ENCODE measurements at places on chromosomes 1 and 21. TPM values are rescaled to one million over a fixed set of nuclear protein-coding genes. Genes with fewer than 3 reads are reported as not detected.
A peak's percentile ranks its signal among the peaks of the same experiment; 100 is the strongest.

GRCh38 chr1:234851450-234852438 is 241.8 kb upstream of the IRF2BP2 start:
- no peak for DNase-seq

- no peak for DNase-seq
Observed at GRCh38 chr1:1297802-1298424, 9.8 kb downstream of the ACAP3 start.

- DNase-seq: no peak
Observed at GRCh38 chr1:21671915-21672314, 2.8 kb upstream of the RAP1GAP start.

DNA sequence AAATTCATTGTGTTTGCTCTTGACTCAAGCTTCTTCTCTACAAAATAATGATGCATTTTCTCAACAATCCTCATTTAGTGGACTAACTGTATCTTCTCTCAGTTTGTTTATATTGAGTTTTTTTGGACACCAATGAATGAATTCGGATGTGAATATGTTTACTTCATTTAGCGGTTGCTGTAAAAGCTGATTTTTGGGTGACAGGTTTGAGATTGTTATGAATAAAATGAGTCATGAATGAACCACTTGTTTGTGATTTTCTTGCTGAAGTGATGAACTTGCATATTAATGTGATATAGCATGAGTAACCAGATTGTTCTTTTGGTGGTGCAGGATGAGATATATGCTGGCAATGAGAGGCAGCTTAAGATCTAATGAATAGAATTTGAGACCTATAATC is 3.1 kb downstream of the DNM3 start:
- DNase-seq: peak; percentile 42

DNA sequence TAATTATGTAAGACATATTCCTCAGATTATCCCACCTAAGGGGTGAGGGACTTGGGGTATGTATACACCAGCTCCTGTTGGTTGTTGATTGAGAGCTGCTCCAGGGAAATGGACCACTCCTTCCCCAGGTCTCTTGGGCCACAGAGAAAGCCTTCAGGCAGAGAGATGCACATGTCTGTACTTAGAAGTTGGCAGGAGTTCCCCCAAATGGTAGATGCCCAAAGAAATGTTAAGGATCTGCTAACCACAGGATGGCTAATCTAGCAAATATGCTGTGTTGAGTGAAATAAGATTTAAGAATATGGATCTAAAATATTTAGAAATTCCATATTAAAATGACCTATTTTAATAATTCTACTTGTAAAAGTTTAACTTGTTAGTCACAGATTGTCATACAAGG is 100.8 kb upstream of the DNAH14 start:
- no peak for DNase-seq

DNA sequence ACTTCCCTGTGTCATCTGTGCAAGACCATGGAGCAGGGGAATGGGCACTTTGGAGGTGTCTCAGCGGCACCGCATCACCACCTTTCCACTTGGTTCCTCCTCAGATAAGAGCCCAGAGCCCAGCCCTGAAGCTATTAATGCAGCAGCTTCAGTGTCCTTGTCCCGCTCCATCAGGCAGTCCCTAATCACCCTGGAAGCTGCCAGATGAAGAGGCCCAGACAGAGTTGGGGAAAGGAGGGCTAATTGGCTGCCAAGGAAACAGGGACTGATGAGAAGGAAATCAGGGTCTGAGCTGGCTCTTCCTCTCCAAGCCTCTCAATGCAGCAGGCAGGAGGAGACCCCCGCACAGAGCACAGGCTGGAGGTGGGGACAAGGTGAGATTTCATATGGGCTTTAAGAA is 83.1 kb upstream of the KLHDC7A start:
- no peak for DNase-seq

DNA sequence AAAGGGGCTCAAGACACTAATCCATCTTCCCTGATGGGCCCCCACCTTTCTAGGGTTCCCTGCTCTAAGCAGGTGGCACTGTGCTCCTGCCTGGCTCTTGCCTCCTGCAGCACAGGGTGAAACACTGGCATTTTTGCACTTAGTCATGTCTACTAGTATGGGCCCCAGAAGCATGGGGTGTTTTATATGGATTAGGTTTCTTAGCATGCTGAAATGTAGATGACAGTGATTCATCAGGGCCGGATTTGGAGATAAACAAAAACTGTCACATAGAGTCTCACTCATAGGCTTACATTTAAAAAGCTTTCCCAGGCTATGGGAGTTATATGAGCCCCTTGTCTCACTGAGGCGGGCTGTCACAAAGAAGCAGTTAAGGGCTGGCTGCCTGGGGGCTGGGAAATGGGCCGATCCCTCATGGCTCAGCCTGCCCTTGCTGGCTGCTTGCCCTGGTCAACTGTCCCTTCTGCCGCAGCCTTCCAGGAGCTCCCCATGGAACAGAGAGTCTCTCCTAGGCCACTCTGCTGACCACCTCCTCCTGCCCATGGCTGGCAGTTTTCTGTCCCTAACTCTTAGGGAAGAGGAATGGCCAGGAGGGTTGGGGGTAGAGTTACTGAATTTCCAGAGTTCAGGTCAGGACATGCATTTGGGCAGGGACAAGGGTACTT is 6.5 kb downstream of the GALNT2 start:
- peak; percentile 84 for DNase-seq

DNA sequence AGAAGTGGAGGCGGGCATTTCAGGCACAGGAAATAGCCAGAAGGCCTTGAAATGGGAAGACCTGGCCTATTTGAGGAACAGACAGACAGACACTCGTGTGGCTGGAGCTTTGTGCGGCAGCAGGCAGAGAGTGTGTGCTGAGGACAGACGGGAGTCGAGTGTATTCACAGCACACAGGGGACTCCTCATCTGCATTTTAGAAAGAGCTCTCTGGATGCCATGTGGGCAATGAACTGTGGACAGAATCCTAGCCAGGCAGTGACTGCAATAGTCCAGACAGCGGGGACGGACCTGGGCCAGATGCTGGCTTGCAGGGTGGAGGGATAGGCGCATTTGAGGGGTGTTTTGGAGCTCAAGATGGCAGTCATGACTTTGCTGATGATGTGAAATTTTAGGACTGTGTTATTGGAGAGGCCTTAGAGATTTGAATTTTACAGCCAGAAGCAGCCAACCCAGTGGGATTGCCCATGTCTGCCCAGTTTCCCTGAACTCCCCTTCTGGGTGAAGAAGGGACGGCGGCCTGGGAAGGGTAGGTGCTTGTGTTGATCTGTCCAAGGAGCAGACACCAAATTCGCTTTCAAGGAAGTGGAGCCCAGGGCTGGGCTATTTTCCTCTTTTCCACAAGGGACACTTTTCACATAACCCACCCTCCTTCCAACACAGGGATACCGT is 43.7 kb downstream of the CHAF1B start:
- no peak for DNase-seq

- no peak for DNase-seq
Observed at GRCh38 chr1:155320661-155321617, at the start of gene RUSC1. Gene RUSC1 (plus strand): TSS chr1:155320894. CDS start chr1:155321774, 880 bp downstream.

DNA sequence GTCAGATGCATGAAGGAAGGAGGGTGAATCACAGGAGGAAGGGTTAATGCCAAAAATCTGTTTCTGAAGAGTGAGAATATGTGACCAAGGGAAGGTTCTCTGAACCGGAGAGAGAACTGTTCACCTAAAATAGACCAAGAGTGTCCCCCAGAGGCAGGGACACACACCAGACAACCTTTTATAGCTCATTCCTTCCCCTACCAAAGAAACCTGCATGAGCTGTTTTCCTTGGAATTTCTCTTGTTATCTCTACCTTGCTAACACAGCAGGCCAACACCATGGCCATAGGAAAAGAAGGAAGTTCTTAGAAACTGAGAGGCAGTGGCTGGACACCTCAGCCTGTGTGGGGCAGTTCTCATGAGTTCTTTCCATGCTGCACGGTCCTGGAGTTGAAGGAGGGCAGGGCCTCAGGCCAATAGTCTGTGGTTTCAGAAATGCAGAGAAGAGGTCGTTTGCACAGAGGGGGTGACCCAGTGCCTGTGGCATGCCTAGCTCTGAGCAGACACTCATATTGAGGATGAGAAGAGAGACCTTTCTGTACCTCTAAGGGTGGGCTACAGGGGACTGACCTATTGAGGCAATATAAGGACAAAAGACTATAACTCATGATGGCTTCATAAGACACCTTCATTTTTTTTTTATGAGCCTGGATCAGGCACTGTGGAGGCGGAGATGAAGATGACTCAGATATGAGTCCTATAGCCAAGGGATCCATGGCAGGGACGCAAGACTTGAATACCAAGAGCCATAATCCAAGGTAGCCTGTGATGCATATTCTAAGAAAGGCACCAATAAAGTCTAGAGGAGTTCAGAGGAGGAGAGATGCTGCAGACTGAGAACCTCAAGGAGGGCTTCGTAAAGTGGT is 39.4 kb downstream of the IGFN1 start:
- no peak for DNase-seq

DNA sequence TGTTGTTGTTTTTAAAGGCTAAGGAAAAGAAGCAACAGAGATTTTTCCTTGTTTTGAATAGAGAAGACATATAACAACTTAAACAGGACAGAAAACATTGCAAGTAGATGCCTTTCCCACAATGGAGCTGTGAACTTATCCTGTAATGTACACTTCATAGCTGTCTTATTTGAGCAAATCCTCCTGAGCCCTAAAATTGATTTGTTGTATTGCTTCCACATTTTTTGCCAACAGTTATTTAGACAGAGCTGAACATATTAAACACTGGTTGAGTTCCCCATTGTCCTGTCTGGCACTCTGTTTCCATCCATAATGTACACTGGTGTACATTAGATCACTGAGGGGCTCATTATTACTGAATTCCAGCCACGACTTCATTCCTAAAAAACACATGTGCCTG is 32.2 kb downstream of the CACHD1 start:
- no peak for DNase-seq

GRCh38 chr1:91024481-91025119 is 2.8 kb upstream of the ZNF644 start:
- DNase-seq: no peak

DNA sequence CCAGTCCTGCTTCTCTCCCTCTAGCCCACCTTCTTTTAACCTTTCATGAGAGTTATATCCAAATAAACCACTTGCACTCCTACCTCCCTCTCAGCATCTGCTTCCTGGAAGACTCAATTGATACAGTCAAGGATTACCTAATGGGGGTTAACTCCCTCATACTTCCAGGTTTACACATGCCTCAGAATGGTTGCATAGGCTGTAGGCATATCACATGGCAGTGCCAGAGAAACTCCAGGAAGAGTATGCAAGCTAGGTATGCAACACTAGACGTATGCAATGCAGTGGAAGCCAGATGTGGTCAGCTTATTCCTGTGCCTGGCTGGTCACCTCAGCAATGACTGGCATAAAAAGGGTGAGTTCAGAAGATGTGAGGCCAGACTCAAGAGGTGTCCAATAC is 32.7 kb upstream of the VANGL1 start:
- DNase-seq: no peak

The LHX8 gene
- total RNA-seq: 0.08 TPM

The BTBD19 gene
- not detected for total RNA-seq

The OR2AK2 gene
- not detected for total RNA-seq

The WDR64 gene
- total RNA-seq: not detected

Data from SK-MEL-5 (cell line).